ENCODE measurements at places on chromosomes 11 and 22.

DNA sequence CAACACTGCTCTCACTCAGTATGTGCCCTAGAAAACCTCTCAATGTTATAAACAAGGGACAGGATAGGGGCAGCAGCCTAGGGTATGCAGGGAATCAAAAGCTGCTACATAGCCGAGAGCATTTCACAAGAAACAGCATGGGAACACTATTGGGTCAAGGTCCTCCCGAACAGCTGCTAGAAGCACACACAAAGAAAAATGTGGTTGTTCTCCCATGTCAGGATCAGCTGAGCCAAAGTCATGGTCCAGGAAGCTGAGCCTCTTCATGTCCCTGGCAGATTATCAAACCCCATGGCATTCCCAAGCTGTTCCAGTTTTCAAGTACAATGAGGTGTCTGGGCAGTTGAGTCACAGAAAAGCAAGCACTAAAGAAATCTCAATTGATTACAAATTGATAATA, 21.0 kb upstream of the GDPD4 start:
- DNase-seq = no peak

DNA sequence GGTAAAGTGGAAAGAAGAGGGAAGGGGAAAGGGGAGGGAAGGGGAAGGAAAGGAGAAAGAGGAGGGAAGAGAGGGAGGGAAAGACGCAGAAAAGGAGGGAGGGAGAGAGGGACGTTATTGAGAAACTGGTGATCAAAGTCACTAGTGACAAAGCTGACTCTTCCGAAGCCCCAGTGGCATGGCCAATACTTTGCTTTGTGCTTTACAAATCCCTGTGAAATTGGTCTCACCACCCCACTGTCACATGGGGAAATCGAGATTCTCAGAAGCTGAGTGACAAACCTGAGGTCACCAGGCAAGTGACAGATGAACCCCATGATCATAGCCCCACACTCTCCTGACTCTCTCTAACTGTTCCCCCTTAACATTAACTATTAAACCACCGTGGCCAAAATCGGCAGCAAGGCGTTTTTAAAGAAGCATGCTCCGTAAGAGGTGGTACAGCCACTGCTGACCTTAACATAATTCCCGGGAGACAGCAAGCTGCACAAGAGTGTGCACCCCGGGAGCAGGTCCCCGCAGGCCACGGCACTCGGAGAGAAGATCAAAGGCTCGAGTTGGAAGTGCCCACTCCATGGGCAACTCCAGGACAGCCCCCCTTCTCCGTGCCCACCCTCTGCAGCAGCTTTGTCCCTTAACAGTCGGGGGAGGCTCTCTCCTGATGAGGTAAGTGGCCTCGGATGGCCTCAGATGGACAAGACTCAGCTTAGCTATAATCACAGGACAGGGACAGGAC, 34.8 kb downstream of the CELSR1 start:
- no peak for DNase-seq

DNA sequence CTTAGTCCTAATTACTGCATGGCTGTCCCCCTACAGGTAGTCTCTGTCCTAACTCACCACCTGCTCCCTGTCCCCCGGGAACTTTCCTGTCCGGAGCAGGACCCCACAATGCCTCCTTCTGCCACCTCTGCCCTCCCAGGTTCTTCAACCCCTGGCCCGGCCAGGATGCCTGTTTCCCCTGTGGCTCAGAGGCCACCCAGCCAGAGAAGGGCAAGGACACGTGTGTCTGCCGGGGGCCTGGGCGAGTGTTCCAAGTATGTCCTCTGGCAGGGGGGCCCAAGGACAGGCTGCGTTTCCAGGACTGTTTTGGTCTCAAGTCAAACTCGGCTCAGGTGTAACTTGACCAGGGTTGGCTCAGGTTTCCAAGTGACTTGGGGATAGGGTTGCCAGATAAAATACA, 63.8 kb downstream of the BTG4 start:
- DNase-seq = no peak

DNA sequence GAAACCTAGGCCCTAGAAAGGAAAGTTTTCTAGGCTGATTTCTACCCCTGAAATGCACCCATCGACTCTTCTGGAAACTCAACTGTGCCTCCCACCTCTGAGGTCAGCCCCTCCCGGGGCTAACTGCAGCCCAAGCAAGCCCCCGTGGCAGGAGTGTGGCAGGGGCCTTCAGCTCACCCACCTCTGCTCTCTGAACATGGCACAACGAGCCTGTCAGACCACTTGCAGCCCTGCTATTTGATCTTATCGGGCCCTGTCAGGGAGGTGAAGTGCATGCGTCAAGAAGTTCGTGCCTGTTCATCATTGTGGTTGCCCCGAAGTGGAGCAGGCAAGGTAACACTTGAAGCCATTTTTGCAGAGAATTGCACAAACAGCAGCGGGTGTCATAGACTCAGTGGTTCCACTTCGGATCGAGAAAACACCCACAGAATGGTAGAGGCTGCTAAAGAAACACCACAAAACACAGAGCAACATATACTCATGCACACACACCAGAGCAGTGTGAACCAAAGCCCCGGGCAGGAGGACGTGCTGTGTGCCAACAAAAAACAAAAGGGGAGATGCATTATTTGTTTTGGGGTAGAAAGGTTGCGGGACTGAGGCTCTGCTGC, 262.7 kb downstream of the ETS1 start:
- no peak for DNase-seq

Measured in lower lobe of right lung (tissue), 2 donors.